Kasumi-1 (cell line): ENCODE measurements at places on chromosomes 13 and 19.
A peak's percentile ranks its signal among the peaks of the same experiment; 100 is the strongest.

DNA sequence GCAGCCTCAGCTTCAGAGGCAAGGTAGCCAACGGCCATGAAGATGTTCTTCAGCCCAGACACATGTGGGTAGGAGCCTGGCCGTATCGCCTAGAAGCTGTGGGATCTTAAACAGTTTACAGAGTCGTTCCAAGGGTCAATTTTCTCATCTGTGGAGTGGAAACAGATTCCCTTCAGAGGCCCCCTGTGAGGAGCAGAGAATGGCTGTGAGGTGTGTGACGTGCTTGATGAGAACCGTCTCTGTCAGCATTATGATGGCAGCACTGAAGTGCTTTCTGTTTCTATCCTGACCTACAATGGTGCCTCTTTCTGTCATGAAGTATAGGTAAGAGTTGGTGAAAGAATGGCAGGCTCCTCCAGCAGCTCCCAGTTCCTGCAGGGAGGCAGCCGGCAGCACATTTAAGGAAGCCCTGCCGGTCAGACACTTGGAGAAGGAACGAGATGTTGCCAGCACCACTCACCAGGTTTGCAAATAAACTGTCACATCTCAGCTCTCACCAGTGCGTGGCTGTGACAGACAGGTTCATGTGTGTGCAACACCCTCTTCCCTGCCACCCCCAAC, 277.3 kb downstream of the FOXO1 start:
- DNase-seq: no peak

DNA sequence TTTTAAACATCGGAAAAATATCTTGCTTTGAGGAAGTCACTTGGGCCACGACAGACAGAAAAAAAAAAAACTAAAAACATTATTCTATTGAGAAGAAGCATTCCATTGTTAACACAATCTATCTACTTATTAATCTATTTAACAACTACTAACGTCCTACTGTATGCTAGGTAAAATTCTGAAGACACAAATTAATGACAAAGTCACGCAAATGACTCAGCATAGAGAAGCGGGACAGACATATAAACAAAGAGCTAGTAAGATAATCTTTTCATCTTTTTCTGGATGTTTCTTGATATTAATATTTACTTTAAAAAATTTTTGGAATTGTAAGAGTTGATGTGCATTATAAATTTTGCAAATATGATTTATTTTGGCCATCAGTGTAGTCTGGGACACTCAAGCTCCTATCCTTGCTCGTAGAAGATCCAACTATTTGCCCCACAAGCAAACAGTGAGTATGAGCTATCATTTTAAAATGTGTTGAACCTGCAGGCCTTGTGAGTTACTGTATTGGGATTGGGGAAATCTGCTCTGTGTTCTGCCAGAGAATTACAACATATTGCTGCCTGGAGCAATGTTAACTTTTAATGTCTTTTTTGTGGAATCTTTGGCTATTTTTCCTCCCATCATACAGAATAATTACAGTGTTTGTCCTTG, 109.1 kb downstream of the PCDH9 start:
- no peak for DNase-seq

- no peak for DNase-seq
Measured at GRCh38 chr13:27578121-27579030, 42.0 kb downstream of the LNX2 start.

GRCh38 chr19:32171719-32172151, 173.7 kb upstream of the ZNF507 start:
- no peak for DNase-seq

GRCh38 chr13:76440568-76440967, 445.6 kb downstream of the KCTD12 start:
- peak; percentile 83 for DNase-seq

DNA sequence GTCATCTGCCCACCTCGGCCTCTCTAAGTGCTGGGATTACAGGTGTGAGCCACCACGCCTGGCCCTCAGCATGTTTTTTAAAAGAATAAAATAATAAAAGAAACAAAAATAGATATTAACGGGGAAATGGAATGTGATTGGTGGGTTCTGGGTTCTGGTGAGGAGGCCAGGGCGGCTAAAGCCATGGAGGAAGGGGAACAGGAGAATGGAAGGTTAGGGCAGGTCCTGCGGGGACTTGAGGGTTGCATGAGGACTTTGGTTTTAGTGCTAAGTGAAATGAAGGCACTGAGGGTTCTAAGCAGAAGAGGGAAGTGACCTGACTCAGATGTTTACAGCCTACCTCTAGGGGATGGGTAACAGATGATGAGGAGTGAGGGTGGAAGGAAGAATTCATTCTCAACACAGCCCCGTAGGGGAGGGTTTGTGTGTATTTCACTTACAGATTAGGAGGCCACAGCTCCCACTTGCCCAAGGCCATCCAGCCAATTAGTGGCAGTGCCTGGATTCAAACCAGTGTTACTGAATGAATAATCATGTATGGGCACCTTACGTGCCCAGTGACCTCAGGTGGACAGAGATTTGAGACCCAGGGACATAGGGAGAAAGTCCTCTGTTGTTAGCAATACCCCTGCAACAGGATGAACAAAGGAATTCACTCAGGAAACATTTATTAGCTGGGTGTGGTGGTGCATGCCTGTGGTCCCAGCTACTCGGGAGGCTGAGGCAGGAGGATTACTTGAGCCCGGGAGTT, 6.7 kb upstream of the MRPL4 start:
- no peak for DNase-seq

DNA sequence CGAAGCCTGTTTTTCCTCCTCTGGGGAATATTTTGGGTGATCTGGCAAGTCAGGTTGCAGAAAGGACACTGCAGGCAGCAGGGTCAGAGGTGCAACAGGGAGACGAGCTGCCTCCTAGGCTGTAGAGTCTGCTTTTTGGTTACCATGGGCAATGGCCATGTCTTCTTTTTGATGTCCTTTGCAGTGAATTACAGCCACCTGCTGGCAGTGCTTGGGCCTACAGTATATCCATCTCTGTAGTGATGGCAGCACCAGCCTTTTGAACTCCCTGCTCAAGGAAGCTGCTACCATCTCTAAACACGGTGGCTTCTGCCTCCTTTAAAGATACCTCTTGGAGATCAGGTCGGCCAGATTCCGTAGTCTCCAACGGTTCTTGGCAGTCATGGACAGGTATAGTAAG, 73.9 kb downstream of the WTIP start:
- peak; percentile 16 for DNase-seq

- peak; percentile 78 for DNase-seq
Measured at GRCh38 chr19:47471733-47472457, at the start of gene SLC8A2. Gene SLC8A2 (minus strand): TSS chr19:47471893. CDS start chr19:47466403, 5,490 bp downstream.

DNA sequence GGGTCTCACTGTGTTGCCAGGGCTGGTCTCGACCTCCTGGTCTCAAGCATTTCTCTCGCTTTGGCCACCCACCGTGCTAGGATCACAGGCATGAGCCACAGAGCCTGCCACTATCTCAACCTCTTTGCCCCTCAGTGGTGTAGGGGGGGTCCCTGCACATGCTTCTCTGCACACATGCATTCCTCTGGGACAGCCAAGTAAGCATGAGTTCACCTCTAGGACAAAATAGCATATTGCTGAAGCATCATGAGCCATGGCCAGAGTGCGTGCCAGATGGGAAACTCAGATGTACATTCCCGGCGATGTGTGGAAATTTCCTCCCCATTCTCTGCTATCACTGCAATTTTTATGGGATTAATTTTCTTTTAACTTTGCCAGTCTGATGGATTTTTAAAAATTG, 23.1 kb downstream of the CHAF1A start:
- no peak for DNase-seq

DNA sequence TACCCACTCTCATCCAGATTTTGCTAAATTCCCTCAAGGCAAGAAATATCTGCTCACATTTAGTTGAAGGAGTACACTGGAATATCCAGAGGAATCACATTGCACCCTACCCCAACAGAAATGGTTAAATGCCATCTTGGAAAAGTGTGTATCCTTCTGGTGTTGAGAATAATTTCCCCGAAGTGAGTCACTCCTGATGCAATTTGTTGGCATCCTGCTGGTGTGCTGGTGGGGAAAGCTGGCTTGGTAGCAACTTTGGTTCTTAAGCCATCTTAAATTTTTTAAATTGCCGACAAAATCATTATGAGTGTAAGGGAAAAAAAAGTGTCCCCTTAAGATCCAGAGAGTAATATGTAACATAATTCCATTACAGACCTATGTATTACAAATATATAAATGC, 337.3 kb upstream of the DACH1 start:
- no peak for DNase-seq
